ENCODE measurements at places on chromosomes 12 and 14. TPM values are rescaled to one million over a fixed set of nuclear protein-coding genes. Genes with fewer than 3 reads are reported as not detected.
A peak's percentile ranks its signal among the peaks of the same experiment; 100 is the strongest.

- peak; percentile 28 for DNase-seq
Observed at GRCh38 chr12:54680374-54680773, 32.2 kb upstream of the DCD start.

- no peak for DNase-seq
Observed at GRCh38 chr14:21528381-21529348, 2.5 kb upstream of the SALL2 start.

GRCh38 chr12:6226002-6226678 lies 25.9 kb downstream of the CD9 start:
- no peak for DNase-seq

DNA sequence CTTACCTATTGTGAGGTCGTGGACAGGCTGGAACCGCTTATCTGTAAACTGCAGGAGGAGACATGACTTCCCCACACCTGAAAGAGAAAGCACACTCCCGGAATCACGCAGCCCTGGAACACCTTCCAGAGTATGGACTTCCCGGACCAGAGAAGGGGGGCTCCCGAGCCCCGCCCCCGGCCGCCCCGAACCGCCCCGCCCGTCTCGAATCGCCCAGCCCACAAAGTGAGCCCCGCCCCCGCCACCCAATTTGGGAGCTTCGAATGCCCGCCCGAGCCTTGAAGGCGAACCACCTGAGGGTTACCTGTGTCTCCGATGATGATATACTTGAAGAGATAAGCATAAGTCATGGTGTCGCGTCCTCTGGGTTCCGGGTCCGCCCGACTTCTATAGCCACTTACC lies 235 bp downstream of the RAB2B start:
- no peak for DNase-seq

GRCh38 chr14:25050269-25051150 lies 563 bp upstream of the STXBP6 start:
- DNase-seq = peak; percentile 26

DNA sequence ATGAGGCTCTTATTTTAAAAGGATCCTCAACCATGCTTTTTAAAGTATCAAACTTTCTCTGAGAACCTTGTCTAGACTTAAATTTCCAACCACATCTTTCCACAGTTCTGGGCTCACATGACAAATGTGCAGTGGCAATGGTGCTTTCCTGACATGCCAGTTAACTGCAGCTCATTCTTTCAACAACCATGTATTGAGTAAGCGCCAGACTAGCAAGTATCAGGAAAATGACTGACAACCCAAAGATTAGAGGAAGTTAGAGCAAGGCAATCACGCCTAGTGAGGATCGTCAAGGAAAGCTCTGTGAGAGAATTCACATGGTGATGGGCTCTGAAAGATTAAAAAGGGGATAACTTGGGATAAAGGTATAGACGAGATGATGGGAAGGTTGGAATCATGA lies 35.8 kb downstream of the FLVCR2 start:
- no peak for DNase-seq

DNA sequence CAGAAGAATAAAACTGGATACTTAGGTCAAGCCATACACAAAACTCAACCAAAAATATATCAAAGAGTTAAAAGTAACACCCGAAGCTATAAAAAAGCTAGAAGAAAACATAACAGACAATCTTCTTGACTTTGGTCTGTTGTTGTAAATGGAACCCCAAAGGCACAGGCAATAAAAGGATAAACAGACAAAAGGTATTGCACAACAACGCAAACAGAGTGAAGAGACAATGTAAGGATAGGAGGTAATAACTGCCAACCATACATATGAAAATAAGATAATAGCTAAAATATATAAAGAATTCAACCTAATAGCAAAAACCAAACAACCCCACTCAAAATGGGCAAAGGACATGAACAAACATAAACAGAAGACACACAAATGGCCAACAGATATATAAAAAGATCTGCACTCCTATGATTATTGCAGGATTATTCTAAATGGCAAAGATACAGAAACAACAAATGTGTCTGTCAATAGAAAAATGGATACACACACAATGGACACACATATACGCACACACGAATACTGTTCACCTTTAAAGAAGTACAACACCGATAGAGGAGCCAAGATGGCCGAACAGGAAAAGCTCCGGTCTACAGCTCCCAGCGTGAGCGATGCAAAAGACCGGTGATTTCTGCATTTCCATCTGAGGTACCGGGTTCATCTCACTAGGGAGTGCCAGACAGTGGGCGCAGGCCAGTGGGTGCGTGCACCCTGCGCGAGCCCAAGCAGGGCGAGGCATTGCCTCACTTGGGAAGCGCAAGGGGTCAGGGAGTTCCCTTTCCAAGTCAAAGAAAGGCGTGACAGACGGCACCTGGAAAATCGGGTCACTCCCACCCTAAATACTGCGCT lies 1137.1 kb downstream of the FSCB start:
- DNase-seq = no peak

DNA sequence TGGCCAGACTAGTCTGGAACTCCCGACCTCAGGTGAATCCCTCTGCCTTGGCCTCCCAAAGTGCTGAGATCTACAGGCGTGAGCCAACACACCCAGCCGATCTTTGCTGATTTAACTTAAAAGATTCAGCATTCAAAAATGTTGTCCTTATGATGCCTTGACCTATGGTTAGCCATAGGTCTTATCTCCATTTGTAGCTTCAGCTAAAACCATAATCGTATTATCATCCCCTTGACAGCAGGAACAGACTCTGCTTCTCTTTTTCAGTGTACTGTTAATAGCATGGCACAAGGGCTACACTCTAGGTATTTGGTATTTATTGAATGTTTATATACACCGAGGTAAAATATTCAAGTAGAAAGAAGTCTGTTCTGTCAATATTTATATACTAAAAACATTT lies 15.3 kb downstream of the CCDC62 start:
- no peak for DNase-seq

The HECTD4 gene
- 3.6 TPM for total RNA-seq

The TAS2R20 gene
- not detected for total RNA-seq

The TAC3 gene
- not detected for total RNA-seq

The KRT78 gene
- total RNA-seq = not detected

The MIP gene
- not detected for total RNA-seq

The GPRC5D gene
- not detected for total RNA-seq

The TMEM229B gene
- 4.9 TPM for total RNA-seq
